Esophagus squamous epithelium (tissue), 5 donors: ENCODE measurements at places on chromosomes 2 and 18. TPM values are rescaled to one million over a fixed set of nuclear protein-coding genes. Genes with fewer than 3 reads are reported as not detected.

The COQ10B gene
- total RNA-seq: 26.3 TPM

The XIRP2 gene
- 0.03 TPM for total RNA-seq

The SERPINB7 gene
- 1.6 TPM for total RNA-seq

The IL37 gene
- not detected for total RNA-seq

The SLC9A4 gene
- total RNA-seq: 0.40 TPM

The CASP8 gene
- total RNA-seq: 24.1 TPM

The MAP4K4 gene
- total RNA-seq: 121 TPM

The LIMS4 gene
- total RNA-seq: 0.26 TPM

The TXNDC2 gene
- 0.09 TPM for total RNA-seq

The CROCC2 gene
- total RNA-seq: not detected

The SLC23A3 gene
- total RNA-seq: 0.92 TPM
